Activated naive CD4-positive, alpha-beta T cell treated with Interleukin-2 at 50 U/mL for 16 hours (primary cell): ENCODE measurements at places on chromosomes 2 and 18.

GRCh38 chr2:24353973-24354372 lies 6.4 kb downstream of the ITSN2 start:
- no peak for DNase-seq

GRCh38 chr18:56702946-56703345 lies 51.8 kb downstream of the WDR7 start:
- no peak for DNase-seq

DNA sequence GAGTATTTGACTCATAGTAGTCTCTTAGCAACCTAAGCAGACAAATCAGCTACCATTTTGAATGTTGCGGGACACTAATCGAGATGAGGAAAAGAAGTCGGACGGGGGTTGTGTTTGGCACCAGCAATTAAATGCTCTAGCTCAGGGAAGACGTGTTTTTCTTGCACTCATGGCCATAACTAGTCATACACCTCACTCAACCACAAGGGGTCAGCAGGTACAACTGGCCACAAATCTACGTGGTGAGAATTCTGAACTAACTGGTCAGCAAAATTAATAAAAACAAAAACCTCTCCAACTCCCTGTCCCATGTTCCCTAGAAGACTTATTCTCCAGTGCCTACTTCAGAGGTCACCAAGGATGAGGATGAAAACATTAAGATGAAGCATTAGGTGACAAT lies 1467.8 kb downstream of the DPP10 start:
- DNase-seq = no peak

GRCh38 chr2:229231328-229231868 lies 39.7 kb downstream of the PID1 start:
- no peak for DNase-seq

DNA sequence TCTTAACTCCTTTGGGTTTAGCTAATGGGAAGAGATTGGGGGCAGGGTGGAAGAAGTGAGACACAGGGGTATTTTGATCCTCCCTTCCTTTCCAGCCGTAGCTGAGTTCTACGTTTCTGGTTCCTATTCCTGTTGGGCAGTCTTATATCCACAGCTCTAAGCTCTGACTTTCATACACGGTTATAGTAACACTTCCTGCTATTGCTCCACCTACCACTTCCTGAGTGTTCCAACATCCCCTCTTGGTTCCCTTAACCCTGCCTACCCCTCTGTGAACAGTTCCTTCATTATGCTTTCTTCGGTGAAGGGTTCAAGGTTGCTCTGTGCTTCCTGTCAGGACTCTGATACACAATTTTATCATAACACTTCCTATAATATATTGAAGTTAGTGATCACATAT lies 205.1 kb downstream of the DNAH7 start:
- DNase-seq = no peak

DNA sequence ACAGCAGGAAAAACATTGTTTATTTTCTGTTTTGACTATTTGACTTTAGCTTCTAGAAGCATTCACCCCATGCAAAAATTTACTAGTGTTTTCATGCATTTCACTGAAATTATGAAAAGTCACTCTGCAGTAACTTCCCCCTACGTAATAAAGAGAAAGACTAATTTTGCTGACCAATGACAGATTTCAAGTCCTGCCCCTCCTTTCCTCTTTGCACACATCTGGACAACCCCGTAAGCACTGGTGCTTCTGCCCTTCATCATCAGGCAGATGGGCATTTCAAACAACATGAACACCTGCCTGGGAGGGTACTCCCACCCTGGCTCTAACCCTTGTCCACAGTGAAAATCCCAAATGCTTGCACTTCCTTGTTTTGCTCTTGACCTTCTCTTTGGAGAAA lies 815.0 kb upstream of the ID2 start:
- no peak for DNase-seq

GRCh38 chr2:46096260-46096659 lies 200.9 kb upstream of the EPAS1 start:
- no peak for DNase-seq

GRCh38 chr2:224959556-224959955 lies 82.7 kb downstream of the DOCK10 start:
- DNase-seq = no peak

- peak; percentile 63 for DNase-seq
Observed at GRCh38 chr2:24049485-24050021, at the start of gene FKBP1B. TSS of gene FKBP1B (plus strand) at chr2:24049741. CDS start at chr2:24049850, 109 bp downstream.

DNA sequence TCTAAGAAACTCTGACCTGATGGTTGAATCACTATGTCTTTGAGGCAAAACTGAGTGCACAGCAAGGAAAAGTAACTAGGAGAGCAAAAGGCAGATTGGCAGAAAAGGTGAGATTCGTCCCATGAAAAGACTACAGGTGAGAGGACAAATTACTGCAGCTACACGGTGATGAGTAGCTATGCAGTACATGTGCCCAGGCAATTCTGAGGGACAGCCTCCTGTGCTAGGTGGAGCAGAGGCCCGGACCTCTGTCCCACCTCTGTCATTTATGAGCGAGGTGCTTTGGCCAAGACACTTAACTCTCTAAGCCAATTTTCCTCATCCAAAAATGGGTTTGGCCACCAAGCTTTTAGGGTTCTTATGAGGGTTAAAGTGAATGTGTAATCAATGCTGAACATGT lies 59.9 kb downstream of the GRB14 start:
- DNase-seq = no peak

- no peak for DNase-seq
Observed at GRCh38 chr2:127277028-127277427, 16.9 kb downstream of the ERCC3 start.

DNA sequence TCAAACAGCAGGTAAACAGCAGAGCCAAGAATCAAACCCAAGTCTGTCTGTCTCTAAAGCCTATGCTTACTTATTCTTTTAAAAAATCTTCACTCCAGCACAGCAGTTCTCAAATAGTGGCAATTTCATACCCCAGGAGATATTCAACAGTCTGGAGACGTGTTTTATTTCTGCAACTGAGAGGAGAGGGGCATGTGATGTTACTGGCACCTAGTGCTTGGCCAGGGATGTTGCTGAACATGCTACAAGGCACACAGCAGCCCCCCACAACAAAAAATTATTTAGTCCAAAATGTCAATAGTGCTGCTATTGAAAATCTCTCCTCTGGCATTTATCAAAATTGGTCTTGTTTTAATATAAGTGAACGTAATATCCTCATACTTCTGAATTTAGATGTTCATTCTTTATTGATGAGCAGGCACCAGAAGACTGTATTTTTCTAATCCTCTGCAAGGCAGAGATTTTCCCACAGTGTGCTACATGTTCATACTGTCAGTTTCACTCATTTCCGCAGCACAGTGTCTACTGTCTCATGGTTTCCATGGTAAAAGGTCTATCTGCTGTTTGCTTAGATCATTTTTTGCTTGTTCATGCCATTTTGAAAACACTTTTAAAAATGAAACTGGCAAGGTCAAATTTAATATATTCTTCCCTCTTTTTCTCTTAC lies 90.5 kb downstream of the LRATD1 start:
- no peak for DNase-seq

DNA sequence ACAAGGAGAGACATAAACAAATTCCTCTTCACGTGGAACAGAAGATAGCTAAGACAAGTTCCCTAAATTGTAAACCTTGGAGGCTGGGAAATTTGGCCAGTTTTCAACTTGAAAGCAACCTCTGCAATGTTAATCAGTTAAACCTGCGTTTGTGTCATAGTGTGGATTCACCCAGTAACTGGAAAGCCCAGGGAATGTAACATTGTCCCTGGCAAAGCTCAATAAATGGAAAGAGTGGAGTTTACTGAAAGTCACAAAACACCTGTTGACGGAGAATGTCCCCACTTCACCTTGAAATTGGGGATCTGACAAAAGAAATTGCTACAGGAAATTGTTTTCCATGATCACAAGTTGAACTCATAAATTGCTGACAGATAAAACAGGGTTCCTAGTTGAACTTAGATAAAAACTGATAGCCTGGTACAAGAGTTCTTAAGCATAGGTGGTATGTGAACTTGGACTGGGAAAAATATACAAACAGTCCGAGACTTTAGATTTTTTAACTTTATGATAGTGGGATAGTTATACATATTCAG lies 15.0 kb upstream of the ME2 start:
- DNase-seq = no peak

GRCh38 chr18:9643549-9643948 lies 29.2 kb upstream of the PPP4R1 start:
- DNase-seq = no peak

DNA sequence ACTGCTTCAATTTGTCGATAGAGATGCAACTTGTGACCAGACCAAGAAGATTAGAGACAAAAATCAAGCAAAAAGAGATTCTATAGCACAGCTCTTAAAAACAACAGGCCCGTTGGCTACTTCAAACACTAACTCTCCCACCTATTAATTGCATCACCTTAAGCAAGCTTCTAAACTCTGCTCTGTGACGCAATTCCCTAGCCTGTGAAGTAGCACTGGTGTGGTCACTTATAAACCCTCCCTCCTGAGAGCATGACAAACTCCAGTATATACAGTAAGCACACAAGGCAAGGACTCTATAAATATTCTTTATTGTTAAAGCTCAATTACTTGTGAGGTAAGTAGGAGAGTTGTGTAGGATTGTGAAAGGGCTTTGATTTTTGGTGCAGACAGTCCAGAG lies 72.3 kb downstream of the CMPK2 start:
- no peak for DNase-seq

DNA sequence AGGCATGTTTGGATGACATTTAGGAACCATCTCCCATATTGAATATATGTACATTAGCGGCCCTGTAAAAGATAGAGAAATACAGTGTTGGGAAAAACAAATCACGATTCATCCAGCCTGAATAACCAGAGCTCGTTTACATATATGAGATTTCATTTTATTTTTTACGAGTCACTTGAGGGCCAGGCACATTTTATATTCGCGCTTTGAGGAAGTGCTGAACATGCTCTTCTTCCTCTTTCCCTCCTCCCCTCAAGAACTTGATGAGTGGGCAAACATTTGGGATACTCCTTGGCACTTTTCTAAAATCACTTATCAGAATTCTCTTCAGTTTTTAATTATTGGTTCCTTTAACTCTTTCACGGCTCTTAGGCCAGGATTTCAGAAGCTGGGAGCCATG lies 268.0 kb upstream of the TANK start:
- DNase-seq = no peak

DNA sequence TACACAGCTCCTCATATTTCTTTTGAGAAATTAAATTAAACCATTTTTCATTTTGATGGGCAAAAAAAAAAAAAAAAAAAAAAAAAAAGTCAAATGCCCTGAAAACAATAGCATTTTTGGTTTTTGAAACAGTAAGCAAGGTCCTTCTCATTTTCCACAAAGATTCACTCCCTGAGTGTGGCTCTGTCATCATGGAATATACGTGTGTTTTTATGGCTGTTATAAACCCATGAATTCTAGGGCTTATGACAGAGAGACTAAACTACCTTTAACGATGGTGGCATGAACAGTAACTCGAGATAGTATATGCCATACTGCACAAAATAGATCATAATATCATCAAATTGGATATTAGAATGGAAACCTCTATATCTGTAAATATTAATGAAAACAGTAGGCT lies 179.2 kb upstream of the ZNF521 start:
- no peak for DNase-seq

GRCh38 chr2:218895326-218895725 lies 14.7 kb downstream of the WNT10A start:
- DNase-seq = no peak

DNA sequence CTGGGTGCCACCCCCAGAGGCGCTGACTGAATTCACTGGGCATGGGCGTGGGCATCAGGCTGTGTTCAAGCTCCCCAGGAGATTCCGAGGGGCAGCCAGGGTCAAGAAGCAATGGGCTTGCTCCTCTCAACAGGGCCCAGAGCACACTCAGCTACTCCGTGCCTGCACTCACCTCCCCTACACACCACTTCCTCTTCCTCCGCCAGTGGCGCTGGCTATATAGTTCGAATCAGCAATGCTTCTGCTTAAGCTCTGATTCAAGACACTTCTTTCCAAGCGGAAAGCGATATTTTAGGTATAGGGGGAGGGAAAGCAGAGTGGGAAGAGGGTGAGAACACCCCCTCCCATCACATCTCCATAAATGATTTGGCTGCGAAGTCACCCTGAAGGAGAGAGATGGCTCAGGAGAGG lies 42.1 kb downstream of the CRACDL start:
- DNase-seq = no peak

DNA sequence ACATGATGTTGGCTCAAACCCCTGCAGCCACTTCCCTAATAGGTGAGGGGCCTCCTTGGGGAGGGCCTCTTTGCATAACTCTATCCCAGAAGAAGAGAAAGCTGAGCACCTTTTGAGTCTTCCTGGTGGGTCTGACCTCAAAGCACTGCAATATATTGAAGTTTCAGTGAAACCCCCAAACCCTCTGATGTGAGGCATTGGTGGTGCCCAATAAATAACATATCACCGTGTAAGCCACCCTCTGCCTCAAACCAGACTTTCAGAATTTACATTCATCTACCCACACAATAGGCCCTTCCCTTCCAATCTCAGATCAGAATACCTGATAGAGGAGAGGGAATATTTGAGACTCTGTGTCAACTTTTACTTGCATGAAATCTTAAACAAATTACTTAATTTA lies 142.8 kb upstream of the STK17B start:
- DNase-seq = no peak

DNA sequence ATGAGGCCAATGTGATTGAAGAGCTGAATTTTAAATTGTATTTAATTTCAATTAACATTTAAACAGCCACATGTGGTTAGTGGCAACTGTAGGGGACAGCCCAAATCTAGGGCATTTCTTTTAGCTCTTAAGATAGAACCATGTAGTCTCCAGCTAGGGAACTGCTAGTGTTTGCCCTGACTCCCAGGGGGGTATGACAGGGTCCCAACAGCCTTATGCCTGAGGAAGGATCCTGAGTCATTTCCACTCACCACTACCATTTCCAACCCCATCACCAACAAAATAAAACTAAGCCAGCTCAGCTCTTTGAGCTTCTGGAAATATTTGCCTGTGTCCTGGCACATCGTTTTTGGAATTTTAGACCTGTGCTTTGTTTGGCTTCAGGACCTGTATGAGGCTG lies 13.7 kb upstream of the GMCL1 start:
- no peak for DNase-seq

DNA sequence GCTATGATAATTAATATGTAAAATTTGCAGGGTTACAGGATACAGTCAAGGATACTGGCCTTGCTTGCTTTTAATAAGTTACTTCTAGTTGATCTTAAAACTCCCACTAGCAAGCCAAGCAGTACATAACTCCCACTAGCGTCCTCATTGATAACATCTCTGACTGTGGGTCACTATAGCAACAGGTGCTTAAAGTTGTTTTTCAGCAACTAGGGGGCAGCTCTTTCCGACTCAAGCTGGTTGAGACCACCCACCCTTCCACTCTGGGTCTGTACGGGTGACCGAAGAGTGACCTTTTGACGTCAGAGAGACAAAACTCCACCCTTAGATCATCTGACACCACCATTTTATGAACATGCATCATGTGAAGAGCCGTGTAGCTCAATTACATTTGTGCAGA lies 208.6 kb downstream of the MYO1B start:
- no peak for DNase-seq

GRCh38 chr2:152874955-152875354 lies 156.5 kb downstream of the ARL6IP6 start:
- DNase-seq = no peak

DNA sequence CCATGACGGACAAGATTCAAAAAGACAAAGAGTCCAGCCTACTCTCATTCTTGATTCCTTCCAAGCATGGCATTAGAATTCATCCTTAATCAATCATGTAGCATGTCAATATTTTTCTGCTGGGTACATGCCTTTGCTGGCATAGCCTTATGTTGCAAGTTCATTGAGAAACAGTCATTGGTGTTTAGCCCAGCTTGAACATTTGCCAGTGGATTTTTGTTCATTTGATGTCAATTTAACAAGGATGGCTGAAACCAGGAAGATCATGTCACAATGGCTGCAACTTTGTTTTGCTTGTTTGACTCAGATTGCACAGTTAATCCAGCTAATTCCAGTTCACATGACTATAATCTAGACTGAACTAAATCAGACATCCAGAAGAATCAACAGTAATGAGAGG lies 1132.2 kb downstream of the LRP1B start:
- no peak for DNase-seq
